CD4-positive, alpha-beta memory T cell (primary cell): ENCODE measurements at places on chromosomes 3 and 15.

GRCh38 chr15:76223521-76223920 is 87.7 kb downstream of the ETFA start:
- peaks cover 14% of the 10 kb centered on the region for H3K36me3 ChIP-seq
- no peaks in the 10 kb centered on the region for H3K27me3 ChIP-seq
- H3K4me3 ChIP-seq = no peak overlapping the region
- H3K27ac ChIP-seq = no peak overlapping the region
- no peak for DNase-seq
- H3K4me1 ChIP-seq = no peaks in the 10 kb centered on the region

- H3K4me3 ChIP-seq = no peak overlapping the region
- H3K27me3 ChIP-seq = no peaks in the 10 kb centered on the region
- no peaks in the 10 kb centered on the region for H3K36me3 ChIP-seq
- no peak for DNase-seq
- H3K4me1 ChIP-seq = peaks cover 25% of the 10 kb centered on the region
Observed at GRCh38 chr15:90860942-90861675, 7.3 kb upstream of the FURIN start.

DNA sequence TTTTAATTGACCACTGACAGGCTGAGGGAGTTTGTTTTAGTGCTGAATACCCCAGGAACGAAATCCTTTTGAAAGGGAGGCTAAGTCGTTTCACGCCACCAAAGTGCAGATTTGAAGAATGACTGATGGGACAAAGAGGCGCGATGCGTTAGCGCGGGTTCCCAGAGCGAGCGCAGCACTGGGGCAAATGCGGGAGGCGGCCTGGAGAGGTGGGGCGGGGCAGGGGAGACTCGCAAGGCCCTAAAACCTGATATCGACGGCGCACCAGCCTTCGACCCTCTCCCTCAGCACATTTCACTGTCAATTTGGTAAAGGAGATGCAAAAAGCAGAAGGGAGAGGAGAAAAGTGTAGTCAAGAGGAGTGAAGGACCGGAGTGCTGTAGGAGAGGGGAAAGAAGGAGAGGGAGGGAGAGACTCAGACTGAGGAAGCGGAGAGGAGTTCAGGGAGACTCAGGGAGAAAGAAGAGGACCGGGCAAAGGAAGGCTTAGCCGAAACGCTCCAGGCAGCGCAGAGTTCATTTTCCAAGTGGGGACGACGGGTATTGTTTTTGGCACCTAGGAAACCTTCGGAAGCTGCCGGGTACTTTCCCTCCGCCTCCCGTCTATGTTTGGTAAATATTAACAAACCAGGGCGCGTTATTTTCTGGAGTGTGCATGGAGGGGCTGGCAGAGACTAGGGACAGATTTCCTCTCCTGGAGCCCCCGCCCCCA is 3.8 kb upstream of the FOXB1 start:
- H3K27ac ChIP-seq = no peak overlapping the region
- peaks cover 90% of the 10 kb centered on the region for H3K27me3 ChIP-seq
- H3K4me1 ChIP-seq = peaks cover 53% of the 10 kb centered on the region
- no peak overlapping the region for H3K4me3 ChIP-seq

DNA sequence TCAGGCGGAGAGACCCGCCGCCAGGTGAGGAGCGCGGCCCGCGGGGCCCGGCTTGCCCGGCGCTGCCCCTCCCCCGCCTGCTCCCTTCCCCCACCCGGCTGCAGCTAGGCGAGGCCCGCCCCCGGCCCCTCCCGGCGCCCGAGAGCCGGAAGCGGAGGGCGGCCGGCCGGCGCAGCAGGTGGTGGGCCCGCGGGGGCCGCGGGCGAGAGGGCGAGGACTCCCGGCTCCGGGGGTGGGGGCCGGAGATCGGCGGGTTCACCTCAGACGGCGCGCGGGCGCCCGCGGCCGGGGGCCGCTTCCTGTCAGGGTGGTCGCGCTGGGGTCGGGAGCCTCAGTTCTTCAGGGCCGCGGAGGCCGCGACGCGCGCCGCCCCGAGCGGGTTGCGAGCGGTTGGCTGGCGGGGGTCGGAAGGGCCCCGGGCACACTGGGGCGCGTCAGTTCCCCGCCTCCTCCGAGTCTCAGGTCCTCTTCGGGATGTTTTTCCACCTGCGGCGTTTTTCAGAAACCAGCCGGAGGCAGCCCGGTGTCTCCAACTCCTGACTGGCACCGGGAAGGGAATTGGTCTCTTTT is 395 bp downstream of the ZFAND6 start:
- no peaks in the 10 kb centered on the region for H3K27me3 ChIP-seq
- peak overlapping the region; percentile 75 for H3K27ac ChIP-seq
- H3K36me3 ChIP-seq = no peaks in the 10 kb centered on the region
- H3K4me3 ChIP-seq = peak overlapping the region; percentile 54
- DNase-seq = peak; percentile 64

- no peak for DNase-seq
- H3K36me3 ChIP-seq = no peaks in the 10 kb centered on the region
- H3K4me1 ChIP-seq = no peaks in the 10 kb centered on the region
- no peak overlapping the region for H3K4me3 ChIP-seq
- no peak overlapping the region for H3K27ac ChIP-seq
- no peaks in the 10 kb centered on the region for H3K27me3 ChIP-seq
Observed at GRCh38 chr3:78174821-78175220, 1134.9 kb downstream of the ROBO2 start.

GRCh38 chr3:138434276-138434874 is at the start of gene ESYT3:
Gene ESYT3, plus strand, starts transcription at chr3:138434616. Its CDS starts 183 bp downstream, at chr3:138434799.
- DNase-seq = peak; percentile 21
- H3K27me3 ChIP-seq = peaks cover 16% of the 10 kb centered on the region
- peaks cover 16% of the 10 kb centered on the region for H3K4me1 ChIP-seq

- no peak for DNase-seq
- H3K27ac ChIP-seq = no peak overlapping the region
Observed at GRCh38 chr3:77467702-77468625, 428.1 kb downstream of the ROBO2 start.

- H3K4me3 ChIP-seq = no peak overlapping the region
- no peaks in the 10 kb centered on the region for H3K4me1 ChIP-seq
- H3K27me3 ChIP-seq = no peaks in the 10 kb centered on the region
- no peaks in the 10 kb centered on the region for H3K36me3 ChIP-seq
Observed at GRCh38 chr3:156865732-156866131, 39.6 kb downstream of the LEKR1 start.

- no peaks in the 10 kb centered on the region for H3K4me1 ChIP-seq
- no peak for DNase-seq
- no peaks in the 10 kb centered on the region for H3K27me3 ChIP-seq
Observed at GRCh38 chr3:120778776-120779175, 36.2 kb downstream of the GTF2E1 start.

DNA sequence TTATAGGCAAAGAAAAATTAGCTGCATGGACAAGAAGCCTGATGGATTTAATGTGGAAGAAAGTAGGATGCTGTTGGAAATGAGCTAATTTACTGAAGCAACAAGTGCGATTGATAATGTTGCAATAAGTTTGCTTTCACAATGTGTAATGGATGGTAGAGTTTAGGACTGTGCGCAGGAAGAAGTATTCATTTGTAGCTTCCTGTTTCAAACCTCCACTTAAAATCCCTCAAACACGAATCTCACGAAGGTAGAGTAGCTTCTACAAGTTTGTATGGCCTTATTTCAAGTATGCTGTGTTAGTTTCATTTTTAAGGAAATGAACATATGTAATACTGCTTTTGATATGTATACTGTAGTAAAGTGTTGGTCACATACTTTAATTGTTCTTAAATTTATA is 42.3 kb downstream of the KCNH8 start:
- no peaks in the 10 kb centered on the region for H3K36me3 ChIP-seq
- no peak for DNase-seq
- H3K27me3 ChIP-seq = no peaks in the 10 kb centered on the region

GRCh38 chr3:22373182-22373581 is 622.2 kb upstream of the ZNF385D start:
- H3K4me1 ChIP-seq = no peaks in the 10 kb centered on the region
- no peak overlapping the region for H3K27ac ChIP-seq

DNA sequence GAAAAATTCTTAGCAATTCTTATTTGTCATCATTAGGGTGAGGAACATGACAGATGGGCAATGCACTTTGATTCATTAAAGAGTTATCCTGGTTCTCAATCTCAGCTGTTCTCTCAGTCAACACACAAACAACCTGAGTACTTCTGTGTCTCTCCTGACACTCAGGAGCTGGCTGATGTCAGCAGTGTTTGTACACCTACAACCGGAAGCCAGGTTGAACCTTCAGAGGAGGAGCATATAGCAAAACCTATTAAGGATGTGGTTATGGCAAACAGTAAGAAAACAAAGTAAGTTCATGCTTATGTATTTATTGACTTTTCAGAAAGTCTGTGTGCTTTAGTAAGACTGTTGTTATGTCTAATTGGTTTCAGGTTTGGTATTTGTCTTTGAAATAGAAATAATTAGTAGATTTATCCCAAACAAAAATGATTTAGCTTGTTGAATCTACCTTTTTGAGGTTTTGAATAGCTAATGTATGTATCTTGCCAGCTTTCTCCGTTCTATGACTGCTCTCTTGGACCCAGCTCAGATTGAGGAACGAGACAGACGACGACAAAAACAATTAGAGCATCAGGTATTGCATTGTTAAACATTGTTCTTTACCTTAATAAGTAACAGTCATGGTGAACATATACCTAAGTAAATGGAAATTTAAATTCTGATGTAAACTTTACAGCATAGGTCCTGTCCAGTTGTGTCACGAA is 36.6 kb downstream of the CCDC66 start:
- H3K36me3 ChIP-seq = no peaks in the 10 kb centered on the region
- H3K27me3 ChIP-seq = no peaks in the 10 kb centered on the region
- H3K27ac ChIP-seq = peak overlapping the region; percentile 56
- peak overlapping the region; percentile 23 for H3K4me3 ChIP-seq
- H3K4me1 ChIP-seq = peaks cover 74% of the 10 kb centered on the region

GRCh38 chr3:23203708-23204330 is 692 bp downstream of the UBE2E2 start:
- no peak overlapping the region for H3K27ac ChIP-seq
- no peak for DNase-seq
- no peaks in the 10 kb centered on the region for H3K36me3 ChIP-seq
- peak overlapping the region; percentile 36 for H3K4me3 ChIP-seq
- H3K4me1 ChIP-seq = no peaks in the 10 kb centered on the region
- peaks cover 5% of the 10 kb centered on the region for H3K27me3 ChIP-seq

- H3K27ac ChIP-seq = no peak overlapping the region
- H3K36me3 ChIP-seq = peaks cover 11% of the 10 kb centered on the region
- no peaks in the 10 kb centered on the region for H3K27me3 ChIP-seq
- no peak overlapping the region for H3K4me3 ChIP-seq
- no peak for DNase-seq
Observed at GRCh38 chr3:114089675-114090074, 33.1 kb downstream of the QTRT2 start.

DNA sequence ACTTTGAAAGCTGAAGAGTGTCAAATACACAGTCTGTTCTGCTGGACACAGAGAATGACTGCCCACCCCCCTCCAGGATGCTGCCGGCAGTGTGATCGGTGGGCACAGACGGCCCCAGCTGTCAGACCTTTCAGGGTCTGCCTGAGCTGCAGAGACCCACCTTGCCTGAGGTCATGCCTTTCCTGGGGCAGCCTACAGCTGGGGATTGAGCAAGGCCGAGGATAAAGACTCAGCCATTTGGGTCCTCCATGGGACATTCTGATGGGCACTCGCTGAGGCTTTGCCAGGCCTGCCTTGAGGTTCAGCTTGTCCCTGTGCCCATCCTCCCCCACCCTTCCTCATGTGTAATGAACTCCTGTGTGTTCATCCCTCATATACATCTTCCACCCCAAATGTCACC is 102.3 kb upstream of the SMAD3 start:
- no peak for DNase-seq
- H3K4me1 ChIP-seq = no peaks in the 10 kb centered on the region
- H3K4me3 ChIP-seq = no peak overlapping the region
- no peak overlapping the region for H3K27ac ChIP-seq
- H3K36me3 ChIP-seq = no peaks in the 10 kb centered on the region

DNA sequence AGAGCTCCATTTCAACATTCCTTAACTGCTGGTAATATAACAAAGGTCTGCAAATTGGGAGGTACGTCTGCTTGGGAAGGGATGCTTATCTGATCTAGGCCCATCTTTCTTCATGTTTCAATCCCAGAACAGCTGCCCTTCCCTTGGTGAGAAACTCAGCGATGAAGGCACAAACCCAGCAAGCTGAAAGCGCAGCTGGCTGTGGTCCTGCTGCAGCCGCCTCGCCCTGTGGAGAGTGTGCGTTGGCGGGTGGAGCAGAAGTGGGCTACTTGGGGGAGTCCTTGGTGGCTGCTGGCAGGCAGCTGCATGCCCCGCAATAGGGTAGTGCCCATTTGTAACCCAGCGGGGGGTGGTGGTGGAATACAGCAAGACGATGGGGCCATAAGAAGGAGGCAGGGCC is 160.6 kb upstream of the WNT5A start:
- H3K4me3 ChIP-seq = no peak overlapping the region
- H3K27ac ChIP-seq = no peak overlapping the region
- H3K27me3 ChIP-seq = no peaks in the 10 kb centered on the region
- DNase-seq = no peak
- H3K36me3 ChIP-seq = no peaks in the 10 kb centered on the region
- H3K4me1 ChIP-seq = no peaks in the 10 kb centered on the region

DNA sequence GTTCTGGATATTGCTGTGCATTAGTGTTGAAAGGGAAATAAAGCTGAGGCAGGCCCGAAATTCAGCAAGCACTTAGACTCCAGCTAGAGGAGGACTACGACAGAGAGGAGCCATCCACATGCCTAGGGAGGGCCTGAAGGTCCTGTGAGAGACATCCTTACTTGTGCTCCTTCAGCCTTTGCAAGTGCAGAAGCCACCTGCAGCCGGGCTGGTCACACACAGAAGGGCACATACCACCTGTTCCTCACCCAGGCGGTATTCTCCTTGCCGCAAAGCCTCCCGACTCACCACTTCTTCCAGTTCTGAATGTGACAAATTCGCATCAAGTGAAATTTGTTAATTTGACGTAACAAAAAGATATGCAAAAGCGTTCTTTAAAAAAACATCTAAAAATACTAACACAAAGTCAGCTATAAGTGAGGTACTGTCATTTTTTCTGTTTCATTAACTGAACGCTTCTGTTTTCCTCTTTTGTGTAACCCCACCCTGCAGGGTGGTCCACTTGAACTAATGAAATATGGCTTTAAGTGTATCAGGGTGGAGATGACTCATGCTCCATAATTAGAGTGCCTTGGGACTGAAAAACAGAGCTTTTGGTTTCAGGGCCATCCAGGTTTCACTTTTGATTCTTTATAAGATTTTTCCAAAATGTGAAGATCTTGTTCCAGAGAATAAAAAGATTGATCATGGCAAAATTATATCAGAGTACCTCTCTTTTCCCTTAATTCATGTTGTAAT is 467.9 kb upstream of the ATP11B start:
- DNase-seq = no peak
- no peaks in the 10 kb centered on the region for H3K4me1 ChIP-seq
- no peaks in the 10 kb centered on the region for H3K36me3 ChIP-seq
- H3K4me3 ChIP-seq = no peak overlapping the region
- H3K27me3 ChIP-seq = no peaks in the 10 kb centered on the region

DNA sequence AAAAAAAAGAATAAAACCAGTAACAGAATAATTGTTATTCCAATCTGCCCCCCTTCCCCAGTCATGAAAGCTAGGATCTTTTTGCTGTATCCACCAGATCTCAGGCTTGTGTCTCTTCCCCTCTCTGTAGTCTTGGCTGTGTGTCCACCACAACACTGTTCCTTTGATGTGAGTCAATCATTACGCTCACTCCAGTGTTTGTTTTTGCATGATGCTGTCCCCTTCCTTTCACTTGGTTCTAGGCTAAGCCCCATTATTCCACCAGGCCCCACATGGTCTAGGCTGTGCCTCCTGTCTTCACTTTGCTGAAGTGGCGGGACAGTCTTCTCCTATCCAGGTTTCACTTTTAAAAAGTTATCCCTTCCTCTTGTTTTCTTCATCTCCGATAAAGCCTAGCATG is 13.6 kb downstream of the ACKR2 start:
- H3K4me3 ChIP-seq = no peak overlapping the region
- no peaks in the 10 kb centered on the region for H3K27me3 ChIP-seq
- H3K4me1 ChIP-seq = no peaks in the 10 kb centered on the region
- no peak overlapping the region for H3K27ac ChIP-seq
- DNase-seq = no peak
- no peaks in the 10 kb centered on the region for H3K36me3 ChIP-seq
